ENCODE measurements at places on chromosomes 5 and 9.

GRCh38 chr9:98383758-98384157 lies 128.3 kb upstream of the TBC1D2 start:
- no peak for DNase-seq

DNA sequence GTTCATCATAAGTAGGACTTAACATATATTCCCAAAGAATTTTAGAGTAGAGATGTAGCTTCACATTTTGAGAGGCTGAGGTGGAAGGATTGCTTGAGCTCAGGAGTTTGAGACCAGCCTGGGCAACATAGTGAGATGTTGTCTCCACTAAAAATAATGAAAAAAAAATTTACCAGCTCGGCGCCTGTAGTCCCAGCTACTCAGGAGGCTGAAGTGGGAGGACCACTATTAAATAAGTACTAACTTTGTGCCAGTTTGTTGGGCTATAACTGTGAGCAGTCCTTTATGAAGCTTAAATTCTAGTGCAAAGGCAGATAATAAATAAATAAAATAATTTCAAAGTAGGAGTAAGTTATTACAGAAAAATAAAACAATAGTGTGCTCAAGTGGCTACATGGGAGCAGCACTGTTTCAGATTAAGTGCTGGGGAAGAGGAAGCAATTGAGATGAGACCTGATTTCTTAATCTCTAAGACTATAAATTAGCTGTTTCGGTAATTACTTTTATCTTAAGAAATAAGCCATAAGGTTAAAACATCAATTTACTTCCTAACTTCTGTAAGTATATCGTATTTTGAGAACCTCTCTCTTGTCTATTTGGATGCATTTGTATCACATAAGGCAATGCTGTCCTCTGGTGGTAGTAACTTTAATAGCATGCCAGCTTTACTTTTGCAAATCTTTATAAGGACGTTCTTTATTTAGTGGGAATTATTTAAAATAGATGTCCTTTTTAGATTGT lies 98.9 kb downstream of the CSNK1G3 start:
- peak; percentile 71 for DNase-seq

GRCh38 chr9:134410071-134410834 lies 84.0 kb downstream of the RXRA start:
- no peak for DNase-seq

GRCh38 chr9:80086822-80087345 lies 515.1 kb downstream of the TLE4 start:
- DNase-seq: no peak

- no peak for DNase-seq
Observed at GRCh38 chr5:128684961-128685360, 146.9 kb upstream of the FBN2 start.

DNA sequence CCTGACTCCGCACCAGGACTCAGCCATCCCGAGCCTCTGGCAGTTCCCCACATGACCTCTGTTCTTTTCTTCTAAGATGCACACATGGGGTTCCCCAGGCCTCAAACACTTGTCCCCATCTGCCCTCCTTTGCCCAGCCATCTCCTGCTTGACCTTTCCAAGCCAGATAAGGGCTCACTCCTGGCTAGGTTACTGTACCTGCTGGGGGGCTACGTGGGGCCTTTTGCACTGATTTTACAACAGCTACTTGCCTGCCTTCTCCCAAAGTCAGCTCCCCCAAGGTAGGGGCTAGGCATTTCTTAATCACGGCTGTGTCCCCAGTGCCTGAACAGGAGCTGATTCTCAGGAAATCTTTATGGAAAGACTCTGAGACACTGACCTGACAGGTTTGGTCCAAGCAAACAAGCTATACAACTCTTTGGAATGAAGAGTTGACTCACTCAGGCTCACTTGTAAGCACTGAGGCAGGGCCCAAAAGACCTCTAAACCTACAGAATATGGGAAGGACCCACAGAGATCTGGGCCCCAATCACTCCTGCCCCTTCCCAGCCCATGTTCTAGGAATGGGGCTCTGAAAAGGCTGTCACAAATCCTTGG lies 2.5 kb downstream of the MACROH2A1 start:
- no peak for DNase-seq

DNA sequence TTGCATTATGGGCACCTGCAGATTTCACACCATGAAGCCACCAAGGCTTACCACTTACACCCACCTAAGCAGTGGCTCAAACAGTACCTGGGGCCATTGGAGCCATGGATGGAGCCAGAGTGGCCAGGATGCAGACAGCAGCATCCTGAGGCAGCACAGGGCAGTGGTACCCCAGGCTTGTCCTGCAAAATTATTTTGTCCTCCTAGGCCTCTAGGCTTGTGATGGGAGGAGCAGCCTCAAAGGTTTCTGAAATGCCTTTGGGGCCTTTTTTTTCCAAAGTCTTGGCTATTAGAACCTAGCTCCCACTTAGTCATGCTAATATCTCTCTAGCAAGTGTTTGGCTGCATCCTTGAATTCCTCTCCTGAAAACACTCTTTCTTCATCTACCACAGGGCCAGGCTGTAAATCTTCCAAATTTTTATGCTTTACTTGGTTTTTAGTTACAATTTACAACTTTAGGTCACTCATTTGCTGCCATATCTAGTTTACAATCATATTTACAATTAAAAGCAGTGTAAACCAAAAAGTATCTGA lies 15.7 kb downstream of the TMC1 start:
- DNase-seq: no peak

- no peak for DNase-seq
Observed at GRCh38 chr9:12368569-12368968, 324.6 kb upstream of the TYRP1 start.

DNA sequence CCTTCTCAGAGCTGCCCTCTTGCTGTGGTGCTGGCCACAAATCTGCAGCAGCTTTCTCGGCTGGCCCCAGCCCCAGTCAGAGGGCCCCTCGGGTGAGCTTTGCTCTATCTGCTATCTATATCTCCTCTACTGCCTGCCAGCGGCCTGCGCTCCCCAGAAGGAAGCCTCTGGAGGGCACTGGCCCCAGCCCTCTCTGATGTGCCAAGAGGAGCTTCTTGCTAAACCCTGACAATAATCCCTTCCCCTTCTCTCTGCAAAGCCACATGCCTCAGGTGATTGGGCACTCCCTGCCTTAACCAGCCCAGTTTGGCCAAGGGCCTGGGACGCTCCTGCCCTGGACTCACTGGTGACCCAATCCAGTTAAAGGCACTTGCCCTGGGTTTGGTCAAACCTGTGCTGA lies 42.7 kb downstream of the CAMK2A start:
- no peak for DNase-seq

GRCh38 chr9:3903906-3904305 lies 378.1 kb upstream of the RFX3 start:
- no peak for DNase-seq

GRCh38 chr5:91018200-91018599 lies 364.9 kb downstream of the ARRDC3 start:
- no peak for DNase-seq

DNA sequence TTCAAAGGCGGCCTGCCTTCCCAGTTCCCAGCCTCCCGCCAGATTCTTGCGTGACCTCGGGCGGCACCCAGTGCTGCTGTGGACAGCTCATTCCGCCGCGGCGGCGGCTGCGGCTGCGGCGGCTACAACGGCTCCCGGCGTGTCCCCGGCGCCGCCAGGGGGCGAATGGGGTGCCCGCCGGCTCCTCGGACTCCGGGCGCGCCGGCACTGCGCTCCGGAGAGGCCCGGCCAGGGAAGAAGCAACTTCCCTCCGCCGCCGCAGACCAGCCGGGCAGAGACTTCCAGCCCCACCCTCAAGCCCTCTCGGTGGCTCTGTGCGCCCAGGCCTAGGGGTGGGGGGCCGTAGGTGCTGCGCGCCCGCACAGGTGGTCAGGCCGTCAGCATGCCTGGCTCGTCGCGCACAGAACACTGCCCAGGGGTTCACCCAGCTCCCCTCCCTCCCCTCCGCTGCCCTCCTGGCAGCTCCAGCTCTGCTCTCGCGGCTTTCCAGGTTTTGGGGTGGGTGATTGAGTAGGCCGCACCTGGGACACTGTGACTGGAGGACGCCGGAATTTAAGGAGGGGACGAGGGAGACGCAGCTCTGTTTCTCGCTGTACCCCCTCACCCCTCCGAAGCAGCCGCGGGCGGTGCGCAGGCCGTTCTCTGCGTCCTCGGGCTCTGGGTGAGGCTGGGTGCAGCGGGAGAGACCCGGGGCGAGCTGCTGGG lies 20.2 kb downstream of the IGIP start:
- peak; percentile 72 for DNase-seq

- no peak for DNase-seq
Observed at GRCh38 chr5:36861871-36862270, 14.7 kb upstream of the NIPBL start.

DNA sequence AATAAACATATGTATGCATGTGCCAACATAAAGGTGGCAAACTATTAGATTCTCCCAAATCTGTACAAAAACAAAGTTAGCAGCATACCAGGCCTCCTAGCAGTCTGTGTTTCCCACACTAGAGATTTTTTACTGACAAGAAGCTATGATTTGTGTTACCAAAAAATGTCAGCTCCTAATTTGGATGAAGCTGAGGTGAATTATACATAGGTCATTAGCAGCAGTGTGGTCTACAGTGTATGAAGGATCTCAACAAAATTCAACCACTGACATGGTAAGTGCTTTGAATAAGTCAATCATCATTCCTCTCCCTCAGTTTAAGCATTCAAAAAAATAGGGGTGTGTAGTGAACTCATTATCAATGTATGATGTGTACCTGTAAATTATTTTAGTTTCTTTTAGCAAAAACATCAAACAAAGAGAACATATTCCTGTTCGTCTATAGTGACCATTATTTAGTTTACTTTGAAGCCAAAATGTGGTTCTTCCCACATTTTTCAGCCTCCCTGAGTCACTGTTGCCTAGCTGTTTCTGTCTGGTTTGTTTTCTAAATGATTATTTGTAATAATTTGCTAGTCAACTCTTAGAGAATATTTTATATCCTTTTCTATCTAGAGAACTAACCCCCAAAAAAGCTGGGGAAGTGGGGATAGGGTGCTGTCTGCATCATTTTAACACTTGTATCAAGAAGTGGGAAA lies 52.1 kb upstream of the RGMB start:
- no peak for DNase-seq

- DNase-seq: peak; percentile 74
Observed at GRCh38 chr5:88509403-88509802, 240.8 kb upstream of the TMEM161B start.

GRCh38 chr5:123068368-123068938 lies 20.6 kb upstream of the PRDM6 start:
- no peak for DNase-seq

GRCh38 chr9:97908705-97909104 lies 13.6 kb downstream of the TRMO start:
- DNase-seq: no peak

- DNase-seq: no peak
Observed at GRCh38 chr9:127319366-127320114, 55.0 kb downstream of the GARNL3 start.

- no peak for DNase-seq
Observed at GRCh38 chr5:142191776-142192175, 83.2 kb downstream of the NDFIP1 start.

GRCh38 chr9:78031444-78031892 lies at the start of gene GNAQ:
Gene GNAQ (minus strand): TSS chr9:78031811. CDS start chr9:78031235, 576 bp downstream.
- DNase-seq: peak; percentile 52

- no peak for DNase-seq
Observed at GRCh38 chr5:43367909-43368669, 44.1 kb downstream of the CCL28 start.

DNA sequence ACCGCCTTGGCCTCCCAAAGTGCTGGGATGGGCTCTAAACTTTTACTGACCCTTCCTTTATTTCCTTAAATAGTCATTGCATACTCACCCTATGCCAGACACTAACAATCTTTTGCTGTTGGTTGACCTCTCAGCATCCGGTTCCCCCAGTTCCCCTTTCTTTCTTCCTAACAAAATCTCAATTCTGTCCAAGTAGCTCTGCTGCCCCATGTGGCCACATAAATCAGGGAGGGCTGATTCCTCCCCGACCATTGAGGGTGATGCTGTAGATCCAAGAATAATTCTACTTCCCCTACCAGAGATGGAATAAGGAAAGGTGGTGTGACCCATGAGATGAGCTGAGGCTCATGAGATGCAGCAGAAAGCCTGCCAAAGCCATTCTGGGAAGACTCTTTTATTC lies 315.3 kb upstream of the MSX2 start:
- DNase-seq: no peak

- DNase-seq: no peak
Observed at GRCh38 chr9:108184941-108185340, 670.8 kb downstream of the ACTL7B start.

DNA sequence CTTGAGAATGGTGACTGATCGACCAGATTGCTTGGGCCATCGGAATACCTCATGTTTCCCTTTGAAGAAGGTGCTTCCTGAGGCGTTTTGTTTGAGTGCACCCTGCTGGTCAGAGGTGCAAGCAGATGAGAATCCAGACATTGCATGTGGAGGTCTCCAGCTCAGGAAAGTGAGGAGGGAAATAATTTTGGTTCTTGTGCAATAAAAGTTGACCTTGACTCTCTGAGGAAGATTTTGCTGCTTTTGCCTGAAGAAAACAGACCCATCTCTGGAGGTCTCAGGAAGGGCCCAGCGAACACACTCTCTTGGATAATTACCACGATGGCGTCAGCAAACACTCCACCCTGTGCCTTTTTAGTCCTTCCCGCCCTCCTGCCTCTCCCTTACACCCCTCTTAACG lies 69.7 kb downstream of the GRAMD2B start:
- peak; percentile 31 for DNase-seq

- DNase-seq: no peak
Observed at GRCh38 chr5:134502259-134502658, 23.2 kb upstream of the JADE2 start.

DNA sequence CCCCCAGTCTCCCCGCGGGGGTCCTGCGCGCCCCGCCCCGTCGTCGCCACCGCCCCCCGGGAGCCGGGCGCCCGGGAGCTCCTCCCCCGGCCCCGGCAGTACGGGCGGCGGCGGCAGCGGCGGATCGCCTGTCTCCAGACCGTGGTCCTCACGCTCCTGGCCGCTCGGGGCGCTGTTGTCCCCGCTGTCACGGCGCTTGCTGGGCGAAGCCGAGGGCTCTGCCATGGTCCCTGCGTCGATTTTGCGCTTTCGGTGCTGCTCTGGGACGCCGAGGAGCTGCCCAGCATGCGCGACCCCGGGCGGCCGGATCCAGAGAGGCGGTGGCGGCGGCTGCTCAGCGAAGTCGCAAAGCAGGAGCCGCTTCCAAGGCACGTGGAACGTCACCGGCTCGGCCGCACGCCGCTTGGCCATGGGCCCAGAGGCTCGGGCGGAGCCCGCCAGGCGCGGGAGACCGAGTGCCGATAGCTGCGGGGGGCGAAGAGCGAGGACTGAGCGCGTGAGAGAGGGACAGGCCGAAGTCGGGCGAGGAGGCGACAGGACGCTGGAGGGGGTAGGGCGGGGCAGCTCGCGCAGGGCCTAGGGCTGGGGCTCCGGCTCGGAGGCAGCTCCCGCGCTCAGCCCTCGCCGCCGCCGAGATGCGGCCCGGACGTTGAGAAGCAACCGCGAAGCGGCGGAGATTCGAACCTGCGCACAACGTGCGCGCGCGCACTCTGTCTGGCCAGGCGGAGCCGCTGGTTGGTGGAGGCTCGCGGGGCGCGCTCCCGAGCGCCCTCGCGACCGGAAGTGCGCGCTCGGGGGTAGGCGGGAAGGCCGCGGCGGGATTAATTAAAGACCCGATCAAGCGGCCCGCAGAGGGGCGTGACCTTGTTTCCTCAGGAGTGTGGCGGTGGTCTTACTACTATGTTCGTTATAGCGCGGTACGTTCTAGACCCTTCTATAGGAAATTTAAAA lies at the start of gene C9orf40:
Gene C9orf40, minus strand, starts transcription at position 712 of the 951 bp plus-strand sequence. Its CDS starts 301 bp downstream, at position 411.
- peak; percentile 93 for DNase-seq

- no peak for DNase-seq
Observed at GRCh38 chr5:174134545-174134944, 89.0 kb downstream of the NSG2 start.

GRCh38 chr9:121633119-121633714 lies 18.2 kb upstream of the DAB2IP start:
- DNase-seq: no peak
